ENCODE measurements at places on chromosomes 2 and 18. TPM values are rescaled to one million over a fixed set of nuclear protein-coding genes. Genes with fewer than 3 reads are reported as not detected.

- DNase-seq = peak; percentile 79
- H3K27me3 ChIP-seq = peaks cover 2% of the 10 kb centered on the region
- H3K27ac ChIP-seq = no peak overlapping the region
- peaks cover 5% of the 10 kb centered on the region for H3K4me1 ChIP-seq
Observed at GRCh38 chr2:225512876-225513540, 113.5 kb downstream of the NYAP2 start.

DNA sequence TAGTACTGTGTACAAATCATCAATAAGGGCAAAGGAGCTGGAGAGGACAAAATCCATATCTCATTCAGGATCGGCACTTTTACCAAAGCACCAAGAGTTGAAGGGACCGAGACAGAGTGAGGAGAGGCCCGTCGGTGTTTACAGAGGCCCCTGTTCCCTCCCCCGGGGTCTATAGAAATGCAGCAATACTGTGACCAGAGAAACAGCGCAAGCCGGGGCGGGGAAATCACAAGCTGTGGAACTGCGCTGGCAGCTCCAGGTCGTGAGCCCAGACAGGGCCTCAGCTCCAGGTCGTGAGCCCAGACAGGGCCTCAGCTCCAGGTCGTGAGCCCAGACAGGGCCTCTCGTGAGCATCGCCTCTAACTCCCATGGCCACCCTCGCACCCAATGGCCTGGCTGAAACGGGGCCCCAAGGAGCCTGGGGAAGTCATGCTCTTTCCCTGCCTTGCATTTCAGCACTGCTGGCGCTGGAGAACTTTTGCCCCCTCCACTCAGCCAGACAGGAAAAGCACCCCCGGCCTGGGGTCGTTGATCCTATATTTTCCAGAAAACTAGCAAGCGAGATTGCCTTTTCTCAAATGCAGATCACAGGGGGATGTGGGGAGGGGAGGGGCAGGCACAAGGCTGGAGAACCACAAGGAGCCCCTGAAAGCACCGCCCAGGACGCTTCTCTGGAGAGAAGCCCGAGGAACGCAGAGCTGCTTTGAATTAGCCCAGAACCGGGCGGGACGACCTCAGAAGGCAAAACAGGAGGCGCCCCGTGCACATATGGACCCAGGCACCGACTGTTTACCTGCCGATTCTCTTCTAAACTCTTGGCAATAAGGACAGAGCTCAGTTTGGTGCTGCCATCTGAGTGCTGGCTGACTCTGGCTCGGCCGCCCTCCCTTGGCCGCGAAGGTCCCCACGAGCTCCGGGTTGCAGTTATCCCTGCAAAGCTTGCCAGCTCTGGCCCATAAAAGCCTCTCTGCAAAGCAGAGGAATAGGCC lies 223.7 kb downstream of the ACKR3 start:
- H3K27ac ChIP-seq = no peak overlapping the region
- no peaks in the 10 kb centered on the region for H3K36me3 ChIP-seq
- H3K4me3 ChIP-seq = no peak overlapping the region
- DNase-seq = no peak
- peaks cover 13% of the 10 kb centered on the region for H3K27me3 ChIP-seq
- no peaks in the 10 kb centered on the region for H3K4me1 ChIP-seq

RAX gene
- not detected for total RNA-seq

DNA sequence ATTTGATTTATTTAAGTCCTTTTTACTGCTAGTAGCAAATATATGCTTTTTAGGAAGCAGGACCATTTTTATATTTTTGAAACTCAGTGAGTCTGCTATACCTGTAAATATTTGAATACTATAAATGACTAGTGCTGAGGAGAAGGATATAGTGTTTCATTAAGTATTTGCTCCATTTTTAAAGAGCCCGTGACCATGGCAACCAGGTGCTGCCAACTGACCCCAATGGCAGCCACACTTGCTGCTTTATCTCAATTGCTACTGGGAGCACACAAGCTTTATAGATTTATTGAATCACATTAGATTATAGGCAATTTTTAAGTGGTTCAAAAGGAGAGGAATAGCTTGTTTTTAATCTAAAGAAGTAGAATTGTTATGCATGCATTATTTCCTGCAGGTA lies 142.0 kb downstream of the SCG2 start:
- no peak for DNase-seq
- no peaks in the 10 kb centered on the region for H3K36me3 ChIP-seq
- H3K27me3 ChIP-seq = no peaks in the 10 kb centered on the region
- H3K4me1 ChIP-seq = peaks cover 14% of the 10 kb centered on the region
- no peak overlapping the region for H3K4me3 ChIP-seq

DNA sequence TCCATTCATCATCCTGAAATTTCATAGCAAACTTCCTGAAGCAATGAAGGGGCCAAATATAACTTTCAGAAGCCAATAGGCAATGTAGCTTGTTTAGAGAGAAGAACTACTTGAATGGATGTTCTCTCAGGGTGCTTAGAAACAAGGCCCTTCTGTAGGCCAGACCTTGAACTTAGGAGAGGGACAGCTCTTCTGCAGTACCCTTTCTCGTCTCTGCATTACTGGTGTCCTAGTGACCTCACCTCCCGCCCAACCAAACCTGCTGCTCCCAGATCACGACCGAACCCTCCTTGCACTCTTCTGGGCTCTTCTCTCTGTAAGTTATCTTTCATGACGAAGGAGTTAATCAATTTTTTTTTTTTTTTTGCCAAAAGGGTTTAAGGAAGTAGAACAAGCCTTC lies 543.9 kb downstream of the TDRD15 start:
- DNase-seq = no peak
- no peaks in the 10 kb centered on the region for H3K4me1 ChIP-seq
- H3K27ac ChIP-seq = no peak overlapping the region
- H3K4me3 ChIP-seq = no peak overlapping the region
- no peaks in the 10 kb centered on the region for H3K36me3 ChIP-seq

DNA sequence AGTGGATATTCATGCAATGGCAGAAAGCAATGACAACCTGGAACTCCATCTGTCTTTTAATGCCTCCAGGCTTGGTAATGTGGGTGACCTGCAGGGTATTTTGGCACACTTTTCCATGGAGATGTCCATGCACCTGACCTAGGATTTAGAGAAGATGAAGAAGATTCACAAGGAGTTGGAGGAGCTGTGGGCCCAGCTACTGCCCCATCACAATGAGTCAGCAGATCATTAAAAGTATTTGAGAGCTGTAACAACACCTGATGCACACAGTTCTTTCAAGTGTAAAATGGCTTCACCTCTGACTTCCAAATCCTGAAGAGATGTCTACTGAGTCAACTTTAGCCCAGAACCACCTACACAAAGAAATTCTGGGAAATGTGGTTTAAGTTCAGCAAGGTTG lies 22.1 kb upstream of the OSR1 start:
- no peak overlapping the region for H3K4me3 ChIP-seq
- no peaks in the 10 kb centered on the region for H3K4me1 ChIP-seq
- H3K27me3 ChIP-seq = peaks cover 2% of the 10 kb centered on the region

MLPH gene
- 14.2 TPM for total RNA-seq

All from astrocyte (in vitro differentiated cells and primary cell).